ENCODE measurements at places on chromosomes 13 and 19. TPM values are rescaled to one million over a fixed set of nuclear protein-coding genes. Genes with fewer than 3 reads are reported as not detected.
A peak's percentile ranks its signal among the peaks of the same experiment; 100 is the strongest.

- DNase-seq: peak; percentile 90
These were observed 98.7 kb downstream of the COL4A2 start for GRCh38 chr13:110405597-110406450.

DNA sequence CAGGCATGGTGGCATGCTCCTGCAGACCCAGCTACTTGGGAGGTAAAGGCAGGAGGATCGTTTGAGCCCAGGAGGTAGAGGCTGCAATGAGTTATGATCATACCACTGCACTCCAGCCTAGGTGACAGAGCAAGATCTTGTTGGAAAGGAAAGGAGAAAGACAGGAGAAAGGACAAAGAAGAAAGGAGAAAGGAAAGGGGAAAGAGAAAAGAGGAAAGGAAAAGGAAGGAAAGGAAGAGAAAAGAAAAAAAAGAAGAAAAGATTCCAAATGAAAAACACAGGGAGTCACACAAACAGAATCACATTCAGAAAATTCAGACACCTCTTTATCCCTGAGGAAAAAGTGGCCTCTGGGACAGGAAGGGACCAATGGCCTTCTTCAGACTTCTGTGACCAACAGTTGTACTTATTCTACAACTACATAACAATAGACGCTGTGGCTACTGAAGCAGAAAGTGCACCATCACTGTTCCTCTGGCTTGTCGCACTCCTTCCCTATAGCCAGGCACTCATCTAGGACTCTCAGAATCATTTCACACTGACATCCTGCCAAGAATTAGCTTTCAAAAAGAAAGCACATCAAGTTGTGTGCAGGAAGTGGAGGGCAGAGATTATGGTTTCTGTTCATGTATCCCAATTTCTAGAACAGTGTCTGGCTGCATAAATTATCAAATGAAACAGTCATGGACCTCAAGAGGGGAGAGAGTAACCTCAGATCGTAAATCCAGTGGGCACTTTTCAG, 5.9 kb downstream of the MTMR6 start:
- no peak for DNase-seq

GRCh38 chr13:100977841-100978240, 303.2 kb upstream of the TMTC4 start:
- no peak for DNase-seq

DNA sequence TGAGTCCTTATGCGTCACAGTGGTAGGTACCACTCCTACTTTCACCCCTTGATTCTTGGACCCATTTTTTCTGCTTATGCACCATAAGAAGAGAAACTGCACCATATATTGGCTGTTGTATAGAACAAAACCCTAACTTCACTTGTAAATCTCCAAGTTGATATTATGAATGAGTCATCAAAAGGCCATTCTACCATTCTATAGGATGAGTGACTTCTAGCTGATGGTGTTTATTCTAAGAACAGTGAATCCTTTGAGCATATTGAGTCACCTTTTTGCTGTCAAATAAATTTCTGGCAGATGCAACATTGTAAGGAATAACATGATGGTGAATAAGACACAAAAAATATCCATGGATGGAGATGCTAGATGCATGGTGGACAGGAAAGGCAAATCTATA, 57.7 kb downstream of the POLR1D start:
- no peak for DNase-seq

- DNase-seq: no peak
These were observed 43.3 kb downstream of the ZNF146 start for GRCh38 chr19:36258028-36258875.

GRCh38 chr19:48403606-48404005, 10.1 kb downstream of the GRIN2D start:
- DNase-seq: peak; percentile 65

GRCh38 chr13:71118779-71119364, 748.1 kb downstream of the DACH1 start:
- no peak for DNase-seq

GRCh38 chr13:60158321-60158801, 5.4 kb downstream of the DIAPH3 start:
- DNase-seq: no peak

- no peak for DNase-seq
These were observed 233.6 kb downstream of the POSTN start for GRCh38 chr13:37364956-37365355.

Gene KLK1
- polyA plus RNA-seq: not detected

Gene ARHGAP35
- polyA plus RNA-seq: 13.5 TPM

DNA sequence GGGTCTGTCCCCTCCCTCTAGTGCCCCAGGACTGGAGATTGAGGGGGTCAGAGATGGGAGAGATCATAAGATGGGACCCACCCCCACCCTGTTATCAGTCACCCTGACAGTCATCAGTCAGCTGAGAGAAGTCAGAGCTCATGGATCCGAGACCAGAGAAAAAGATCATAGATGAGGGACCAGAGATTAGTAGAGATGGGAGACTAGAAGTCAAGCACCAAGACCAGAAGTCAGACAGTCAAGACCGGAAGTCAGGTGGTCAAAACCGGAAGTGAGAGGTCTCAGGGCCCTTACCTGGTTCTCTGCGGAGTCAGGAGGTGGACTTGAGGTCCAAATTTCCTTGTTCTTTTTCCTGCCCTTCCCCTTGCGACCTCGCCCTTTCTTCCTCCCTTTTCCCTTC, 7.0 kb downstream of the COL5A3 start:
- DNase-seq: no peak

GRCh38 chr13:105200181-105200580, 1335.3 kb downstream of the EFNB2 start:
- no peak for DNase-seq

- DNase-seq: no peak
These were observed 56.0 kb downstream of the F2RL3 start for GRCh38 chr19:16944626-16945363.

Gene PDS5B
- 14.2 TPM for polyA plus RNA-seq

All from GM23248 (cell line).